Activated CD4-positive, alpha-beta T cell treated with anti-CD3 and anti-CD28 coated beads for 36 hours (primary cell): ENCODE measurements at places on chromosomes 5 and 9.

GRCh38 chr9:33765411-33765810, 29.9 kb upstream of the PRSS3 start:
- DNase-seq = no peak

DNA sequence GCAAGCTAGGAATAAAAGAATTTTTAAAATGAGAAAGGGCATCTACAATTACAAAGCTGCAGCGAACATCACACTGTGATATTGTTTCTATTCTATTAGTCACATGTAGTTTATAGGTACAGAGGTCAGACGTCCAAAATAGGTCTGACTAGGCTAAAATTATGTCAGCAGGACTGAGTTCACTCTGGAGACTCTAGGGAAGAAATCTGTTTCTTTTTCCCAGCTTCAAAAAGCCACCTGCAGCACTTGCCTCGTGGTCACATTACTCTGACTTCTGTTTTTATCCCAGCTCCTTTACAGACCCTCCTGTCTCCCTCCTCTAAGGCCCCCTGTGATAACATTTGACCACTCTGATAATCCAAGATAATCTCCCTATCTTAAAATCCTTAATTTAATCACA, 5.1 kb upstream of the CKS2 start:
- DNase-seq = no peak

DNA sequence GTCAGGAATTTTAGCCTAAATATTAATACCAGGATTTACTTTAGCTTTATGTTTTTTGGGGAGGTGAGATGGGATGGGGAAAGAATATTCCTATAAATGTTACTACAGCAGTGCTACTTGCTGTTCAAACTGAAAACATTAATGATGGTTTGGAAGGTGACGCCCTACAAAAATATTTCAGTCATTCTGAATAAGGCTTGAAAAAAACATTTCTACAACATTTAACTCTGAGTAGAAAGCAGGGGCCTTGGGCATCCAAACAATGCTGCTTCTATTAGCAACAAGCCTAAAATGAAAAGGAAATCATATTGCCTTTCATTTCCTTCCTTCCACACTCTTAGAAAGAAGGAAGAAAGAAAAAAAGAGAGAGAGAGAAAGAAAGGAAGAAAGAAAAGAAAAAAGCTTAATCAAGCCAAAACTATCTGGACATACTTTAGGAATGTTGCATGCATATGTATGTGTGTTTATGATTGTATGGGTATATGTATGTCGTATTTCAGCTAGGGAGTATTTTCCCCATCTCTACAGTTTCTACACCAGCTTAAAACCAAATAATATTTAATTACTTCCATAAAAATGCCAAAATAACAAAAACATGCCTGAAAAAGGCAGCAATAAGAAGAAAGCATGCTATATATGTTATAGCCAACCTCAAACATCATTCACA, 16.3 kb upstream of the DAB2 start:
- no peak for DNase-seq

GRCh38 chr5:82858151-82859025, 218.8 kb downstream of the TMEM167A start:
- no peak for DNase-seq

DNA sequence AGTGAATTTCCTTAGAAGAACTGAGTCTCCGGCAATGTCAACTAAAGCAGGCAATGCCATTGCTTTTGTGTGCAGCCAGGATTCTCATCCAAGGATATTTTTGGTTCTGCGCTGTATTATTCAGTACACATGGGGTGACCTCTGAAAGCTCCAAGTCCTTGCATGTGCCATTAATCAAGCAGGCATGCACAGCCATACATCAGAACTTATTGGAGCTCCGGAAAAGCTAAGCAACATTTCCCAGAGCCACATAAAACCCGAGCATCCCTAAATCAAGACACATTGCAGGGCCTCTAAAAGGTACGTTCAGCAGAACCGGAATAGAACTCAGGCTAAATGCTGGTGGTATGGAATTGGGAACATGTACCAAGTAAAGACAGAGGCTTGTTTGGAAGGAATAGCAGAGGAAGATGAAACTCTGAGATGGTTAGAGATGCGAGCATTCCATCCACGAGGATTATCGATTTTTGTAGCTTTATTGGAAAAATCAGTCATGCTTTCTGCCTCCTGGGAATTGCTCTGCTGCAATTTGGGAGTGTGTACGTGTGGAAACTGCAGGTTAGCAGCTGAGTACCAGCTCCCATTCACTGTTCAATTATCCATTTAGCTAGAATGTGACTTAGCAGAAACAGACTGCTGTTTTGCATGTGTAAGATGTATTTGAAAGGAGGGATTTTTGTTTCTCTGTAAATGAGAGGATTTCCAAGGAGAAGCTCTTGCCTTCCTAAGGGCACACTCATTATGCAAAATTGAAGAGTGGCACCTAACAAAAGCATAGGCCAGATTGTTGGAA, 143.7 kb upstream of the WWC1 start:
- no peak for DNase-seq

DNA sequence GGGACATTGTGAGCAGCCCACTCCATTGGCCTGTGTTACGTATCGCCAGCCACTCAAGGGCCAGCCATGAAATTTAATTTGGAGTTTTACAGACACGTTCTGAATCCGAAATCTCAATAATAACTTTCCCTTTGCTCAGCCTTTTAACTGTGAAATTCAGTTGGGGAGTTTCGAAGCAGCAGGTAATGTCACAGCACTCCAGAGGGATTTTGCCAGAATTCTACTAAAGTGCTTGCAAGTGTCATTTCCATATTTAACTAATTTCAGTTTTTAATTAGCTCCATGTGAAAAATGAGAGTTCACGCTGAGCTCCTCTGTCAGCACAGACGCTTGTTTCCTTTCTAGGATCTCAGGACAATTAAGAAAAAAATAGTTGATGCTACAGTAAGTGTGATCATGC, 267.1 kb upstream of the WWC1 start:
- no peak for DNase-seq

DNA sequence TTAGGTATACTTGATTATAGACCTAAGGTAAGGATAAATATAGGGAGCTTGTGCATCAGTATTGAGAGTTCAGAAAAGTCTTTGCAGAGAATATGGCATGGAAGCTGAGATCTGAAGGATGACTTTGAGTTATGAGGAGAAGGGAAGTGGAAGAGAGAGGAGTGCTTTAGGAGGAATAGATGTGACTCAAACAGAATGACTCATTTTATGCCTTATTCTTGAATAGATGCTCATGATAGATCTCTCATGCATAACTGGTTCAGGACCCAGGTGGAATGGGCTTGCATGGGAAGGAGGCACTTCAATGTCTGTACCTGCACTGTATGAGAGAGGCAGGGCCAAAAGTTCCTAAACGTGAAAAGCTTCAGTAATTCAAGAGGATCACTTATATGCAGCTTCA, 103.3 kb downstream of the CWC27 start:
- no peak for DNase-seq

GRCh38 chr5:19770396-19770795, 217.6 kb downstream of the CDH18 start:
- DNase-seq = no peak

- no peak for DNase-seq
Measured at GRCh38 chr9:82308836-82309235, 320.3 kb downstream of the SPATA31D1 start.

- no peak for DNase-seq
Measured at GRCh38 chr5:123208668-123209501, 119.8 kb downstream of the PRDM6 start.

GRCh38 chr5:123358751-123359150, 64.5 kb downstream of the CEP120 start:
- DNase-seq = no peak

GRCh38 chr5:134948911-134949310, 18.8 kb upstream of the CATSPER3 start:
- no peak for DNase-seq

- DNase-seq = no peak
Measured at GRCh38 chr5:136073714-136074529, 45.1 kb downstream of the TGFBI start.

- no peak for DNase-seq
Measured at GRCh38 chr9:123129423-123129822, 96.0 kb downstream of the GPR21 start.

GRCh38 chr5:136080483-136081216, 51.9 kb downstream of the TGFBI start:
- DNase-seq = peak; percentile 80

DNA sequence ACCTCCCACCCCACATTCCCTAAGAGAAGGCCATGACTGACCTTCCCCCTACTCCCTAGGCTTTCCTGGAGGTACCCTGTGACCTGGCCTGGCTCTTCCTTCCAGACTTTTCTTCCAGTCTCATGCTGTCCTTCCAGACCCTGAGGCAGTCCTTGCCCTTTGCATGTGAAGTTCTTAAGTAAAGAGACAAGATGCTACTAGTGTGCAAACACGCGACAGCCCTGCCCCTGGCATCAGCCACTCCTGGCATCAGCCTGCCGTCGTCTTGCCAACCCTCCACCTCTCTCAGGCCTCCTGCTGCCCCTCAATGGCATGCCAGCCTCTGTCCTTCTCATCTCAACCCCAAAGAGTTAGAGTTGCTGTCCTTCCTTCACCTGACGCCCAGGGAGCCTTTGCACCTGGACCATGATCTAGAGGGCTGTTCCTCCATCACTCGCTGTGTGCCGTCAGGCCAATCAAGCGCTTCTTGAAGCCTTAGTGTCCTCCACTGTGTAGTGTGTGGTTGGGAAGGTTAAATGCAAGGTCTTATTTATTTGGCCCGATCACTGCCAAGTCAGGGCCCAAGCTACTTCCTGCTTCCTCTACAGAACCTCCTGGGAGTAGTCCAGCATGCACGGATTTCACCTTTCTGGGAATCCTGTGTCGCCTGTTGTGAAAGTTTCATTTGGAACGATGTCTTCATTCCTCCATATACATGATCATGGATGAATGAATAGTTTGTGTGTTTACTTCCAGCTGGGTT, 61.9 kb downstream of the WWC1 start:
- no peak for DNase-seq

GRCh38 chr5:115496936-115497576, 47.5 kb downstream of the FEM1C start:
- DNase-seq = no peak

GRCh38 chr5:51203598-51203997, 179.7 kb upstream of the ISL1 start:
- no peak for DNase-seq

DNA sequence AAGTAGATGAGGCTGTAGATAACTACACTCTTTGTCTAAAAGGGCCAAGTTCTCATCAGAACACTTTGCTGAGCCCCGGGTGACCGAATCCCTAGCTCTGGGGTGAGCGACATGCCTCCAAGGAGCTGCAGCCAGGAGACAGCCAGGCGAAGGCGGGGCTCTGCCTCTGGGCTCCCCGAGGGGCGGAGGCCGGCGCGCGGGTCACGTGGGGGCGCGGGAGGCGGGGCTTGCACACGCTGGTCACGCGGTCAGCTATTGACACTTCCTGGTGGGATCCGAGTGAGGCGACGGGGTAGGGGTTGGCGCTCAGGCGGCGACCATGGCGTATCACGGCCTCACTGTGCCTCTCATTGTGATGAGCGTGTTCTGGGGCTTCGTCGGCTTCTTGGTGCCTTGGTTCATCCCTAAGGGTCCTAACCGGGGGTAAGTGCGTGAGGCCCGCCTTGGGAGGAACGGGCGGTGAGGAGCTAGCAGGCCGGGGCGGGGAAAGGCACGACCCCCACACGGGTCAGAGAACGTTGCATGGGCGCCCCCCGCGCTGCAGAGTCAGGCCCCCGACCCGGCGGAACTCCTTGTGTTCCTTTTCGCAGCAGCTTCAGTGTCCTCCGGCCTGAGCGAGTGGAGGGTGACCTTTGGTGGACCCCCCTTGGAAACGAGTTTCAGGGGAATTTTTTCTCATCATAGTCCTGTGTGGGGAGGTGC, at the start of gene ATP6V0E1:
TSS of gene ATP6V0E1 (plus strand) at position 230 of the 702 bp plus-strand sequence. CDS start at position 320, 90 bp downstream.
- peak; percentile 98 for DNase-seq

- DNase-seq = no peak
Measured at GRCh38 chr9:36938617-36939016, 95.5 kb downstream of the PAX5 start.

DNA sequence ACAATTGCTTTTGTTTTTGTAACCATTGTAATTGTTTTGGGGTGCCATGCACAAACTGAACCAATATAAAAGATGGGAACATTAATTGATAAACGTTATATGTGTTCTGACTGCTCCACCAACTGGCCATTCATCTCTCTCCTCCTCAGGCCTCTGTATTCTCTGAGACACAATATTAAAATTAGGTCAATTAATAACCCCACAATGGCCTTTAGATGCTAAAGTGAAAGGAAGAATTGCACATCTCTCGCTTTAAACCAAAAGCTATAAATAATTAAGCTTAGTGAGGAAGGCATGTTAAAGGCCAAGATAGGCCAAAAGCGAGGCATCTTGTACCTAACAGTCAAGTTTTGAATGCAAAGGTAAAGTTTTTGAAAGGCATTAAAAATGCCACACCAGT, 448.4 kb upstream of the ITGA1 start:
- no peak for DNase-seq

DNA sequence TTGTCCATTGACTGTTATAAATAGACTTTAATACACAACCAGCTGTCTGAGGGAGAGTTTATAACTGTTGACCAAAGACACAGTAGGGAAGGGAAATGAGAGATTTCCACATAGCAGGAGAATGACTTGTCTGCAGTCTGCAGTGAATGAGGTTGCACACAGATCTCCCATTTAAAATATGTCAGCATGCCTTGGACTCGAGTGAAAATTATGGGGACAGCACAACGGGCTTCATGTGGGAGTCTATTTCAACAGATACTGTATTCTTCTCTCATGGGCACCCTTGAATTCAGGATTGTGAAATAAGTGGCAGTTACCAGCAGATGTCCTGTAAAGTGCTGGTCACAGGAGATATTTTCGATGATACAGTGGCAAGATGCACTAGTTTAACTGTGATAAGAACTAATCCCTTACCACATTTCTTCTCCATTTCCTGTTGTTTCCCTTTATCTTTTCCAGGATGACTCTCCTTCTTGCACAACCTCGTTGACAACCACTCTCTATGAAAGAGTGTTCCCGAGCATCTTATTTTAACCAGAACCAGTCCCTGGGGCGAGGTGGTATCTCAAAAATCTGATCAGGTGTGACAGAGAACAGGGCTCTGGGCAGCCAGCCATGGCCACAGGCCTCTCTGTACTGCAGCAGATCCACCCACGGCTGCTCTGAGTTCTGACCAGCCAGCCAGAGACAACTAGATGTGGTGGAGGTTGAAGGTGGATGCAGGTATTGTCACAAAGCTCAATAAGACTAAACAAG, 51.5 kb upstream of the MAP3K1 start:
- DNase-seq = no peak

DNA sequence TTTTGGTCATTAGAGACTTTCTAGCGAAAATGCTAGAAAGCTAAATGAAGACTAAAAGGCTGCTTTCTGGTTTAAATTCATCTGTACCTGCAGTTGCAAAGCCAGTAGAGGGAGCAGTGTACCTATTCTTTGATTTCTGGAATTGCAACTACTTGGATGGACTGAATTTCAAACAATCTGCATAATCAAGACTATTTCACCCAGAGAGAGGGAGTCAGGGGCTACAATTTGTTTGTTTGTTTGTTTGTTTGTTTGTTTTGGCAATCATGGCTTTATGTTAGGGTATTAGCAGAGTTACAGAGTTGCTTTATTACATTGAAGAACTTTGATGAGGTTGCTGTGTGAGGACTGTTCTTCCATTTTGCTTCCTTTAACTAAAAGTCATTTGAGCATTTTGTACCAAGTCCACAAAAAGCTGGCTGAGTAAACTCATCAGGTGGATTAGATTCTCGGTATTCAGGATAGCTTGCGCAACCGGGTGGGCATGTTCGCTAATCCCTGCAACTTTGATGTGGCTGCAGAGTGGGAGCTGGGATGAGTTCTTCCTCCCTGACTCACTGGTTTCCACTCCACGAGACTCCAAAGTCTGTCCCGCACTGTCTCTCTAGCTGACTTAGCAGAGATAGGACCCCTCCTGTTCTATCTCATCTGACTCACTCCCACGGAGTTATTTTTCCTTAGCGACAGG, 80.0 kb upstream of the TUT7 start:
- DNase-seq = no peak
